ENCODE measurements at places on chromosomes 11 and 22.

DNA sequence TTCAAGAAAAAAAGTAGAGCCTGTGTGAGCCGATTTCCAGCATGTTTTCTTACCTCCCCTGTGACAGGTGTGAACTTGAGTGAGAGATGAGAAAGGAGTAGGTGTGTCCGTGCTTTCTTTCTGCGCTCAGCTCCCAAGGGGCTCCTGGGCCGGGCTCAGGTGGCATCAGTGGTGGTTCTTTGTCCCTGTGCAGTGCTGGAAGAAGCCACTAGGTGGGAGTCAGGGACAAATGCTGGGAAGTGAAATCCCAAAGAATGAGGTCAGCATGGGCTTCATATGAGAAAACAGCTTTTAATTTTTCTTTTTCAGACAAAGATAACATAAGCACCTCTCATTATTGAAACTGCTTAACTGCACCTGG is 57.8 kb downstream of the PPFIBP2 start:
- no peak for DNase-seq

- no peak for DNase-seq
Measured at GRCh38 chr11:69040581-69041260, 8.0 kb upstream of the TPCN2 start.

DNA sequence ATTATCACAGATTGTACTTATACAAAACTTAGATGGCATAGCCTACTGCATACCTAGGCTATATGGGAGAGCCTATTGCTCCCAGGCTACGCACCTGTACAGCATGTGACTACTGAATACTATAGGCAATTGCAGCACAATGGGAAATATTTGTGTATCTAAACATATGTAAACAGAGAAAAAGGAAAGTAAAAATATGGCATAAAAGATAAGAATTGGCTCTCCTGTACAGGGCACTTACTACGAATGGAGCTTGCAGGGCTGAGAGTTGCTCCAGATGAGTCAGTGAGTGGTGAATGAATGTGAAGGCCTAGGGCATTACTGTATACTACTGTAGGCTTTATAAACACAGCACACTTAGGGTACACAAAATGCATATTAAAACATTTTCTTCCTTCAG is 13.2 kb downstream of the APOL6 start:
- no peak for DNase-seq

GRCh38 chr22:25062386-25063085 is 110.0 kb downstream of the KIAA1671 start:
- DNase-seq = no peak

DNA sequence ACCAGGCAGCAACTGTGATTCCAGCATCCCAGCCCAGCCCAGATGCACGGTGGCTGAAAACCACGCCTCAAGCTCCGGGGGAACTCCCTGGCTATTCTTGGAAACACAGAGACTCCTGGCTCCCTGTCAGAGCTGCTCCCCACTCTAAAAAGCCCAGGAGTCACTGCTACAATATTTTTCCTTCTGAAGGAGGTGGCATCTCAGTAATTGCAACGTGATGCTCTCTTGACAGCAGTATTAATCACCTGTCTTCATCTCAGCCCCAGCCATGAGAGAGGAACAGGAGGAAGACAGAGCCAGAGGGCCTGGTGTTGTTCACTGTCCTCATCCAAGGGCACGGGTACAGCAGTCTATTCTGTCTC is 26.9 kb downstream of the DRD2 start:
- no peak for DNase-seq

DNA sequence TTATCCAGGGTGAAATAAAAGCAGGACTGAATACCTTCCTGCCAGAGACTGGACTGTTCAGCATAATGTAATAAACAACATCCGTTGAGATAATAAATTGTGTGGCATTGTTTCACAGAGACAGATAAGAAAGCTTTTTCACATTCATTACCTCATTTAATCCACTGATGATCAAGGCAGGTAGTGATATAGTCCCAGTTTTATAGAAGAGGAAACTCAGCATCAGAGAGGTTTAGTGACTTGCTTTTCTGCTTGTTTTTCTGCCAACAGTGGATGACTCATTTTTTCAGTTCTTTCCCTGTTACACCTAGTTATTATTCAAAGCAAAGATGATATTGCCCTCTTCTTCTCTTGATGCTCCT is 4.0 kb downstream of the MYO18B start:
- DNase-seq = no peak

DNA sequence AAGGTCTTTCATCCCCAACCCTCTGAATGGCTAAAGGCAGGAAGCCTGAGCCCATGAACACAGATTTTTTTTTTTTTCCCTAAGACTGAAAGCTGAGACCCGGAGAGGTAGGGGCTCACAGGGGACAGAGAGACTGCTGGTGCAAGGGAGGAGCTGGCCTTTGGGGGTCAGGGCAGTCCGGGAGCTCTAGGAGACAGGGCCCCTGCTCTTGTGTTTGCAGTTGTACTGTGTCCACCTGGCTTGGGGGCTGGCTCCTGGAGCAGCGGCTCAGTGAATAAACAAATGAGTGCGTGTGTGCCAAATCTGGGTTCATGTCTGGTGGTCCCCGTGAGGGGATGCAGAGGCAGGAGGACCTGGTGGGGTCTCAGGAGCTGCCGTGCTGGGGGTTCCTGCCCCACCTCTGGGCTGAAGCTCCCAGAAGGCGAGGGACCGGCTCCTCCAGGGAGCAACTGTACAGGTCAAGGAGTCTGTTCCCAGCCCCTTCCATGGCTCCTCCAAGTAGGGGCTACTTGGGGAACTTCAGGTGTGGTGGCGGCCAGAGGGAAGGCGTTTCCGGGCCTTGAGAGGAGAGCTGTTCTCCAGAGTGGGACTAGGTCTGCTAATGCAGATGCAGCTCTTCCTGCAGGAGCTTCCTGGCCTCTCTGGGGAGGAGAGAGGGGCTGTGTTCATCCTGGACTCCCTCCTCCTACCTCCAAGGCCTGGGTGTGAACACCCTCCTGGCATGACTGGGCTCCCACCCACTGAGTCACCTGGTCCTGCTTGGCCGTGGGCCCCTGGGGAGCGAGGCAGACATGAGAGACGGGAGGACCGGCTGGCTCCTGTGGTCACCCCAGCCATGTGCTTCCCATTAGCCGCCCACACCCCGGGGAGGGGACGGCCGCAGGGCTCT is 57.6 kb downstream of the FBXO7 start:
- DNase-seq = no peak

DNA sequence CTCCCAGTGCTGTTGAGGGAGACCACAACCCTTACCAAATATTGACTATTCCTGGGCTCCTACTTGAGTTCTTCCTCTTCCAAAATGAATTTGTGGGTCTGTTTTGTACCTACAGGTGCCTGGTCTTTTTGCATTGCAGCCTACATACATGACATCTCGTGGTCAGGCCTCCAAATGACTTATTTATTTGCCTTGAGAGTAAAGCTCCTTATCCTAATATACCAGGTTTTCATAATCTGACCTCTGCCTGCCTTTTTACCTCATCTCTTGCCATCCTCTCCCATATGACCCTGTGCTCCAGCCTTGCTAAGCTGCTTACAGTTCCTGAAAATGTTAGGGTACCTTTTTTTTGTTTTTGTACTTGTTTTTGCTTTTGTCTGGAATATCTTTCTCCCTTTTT is 130.4 kb downstream of the UVRAG start:
- DNase-seq = no peak

GRCh38 chr11:8768625-8769333 is 86.2 kb downstream of the RPL27A start:
- DNase-seq = no peak

DNA sequence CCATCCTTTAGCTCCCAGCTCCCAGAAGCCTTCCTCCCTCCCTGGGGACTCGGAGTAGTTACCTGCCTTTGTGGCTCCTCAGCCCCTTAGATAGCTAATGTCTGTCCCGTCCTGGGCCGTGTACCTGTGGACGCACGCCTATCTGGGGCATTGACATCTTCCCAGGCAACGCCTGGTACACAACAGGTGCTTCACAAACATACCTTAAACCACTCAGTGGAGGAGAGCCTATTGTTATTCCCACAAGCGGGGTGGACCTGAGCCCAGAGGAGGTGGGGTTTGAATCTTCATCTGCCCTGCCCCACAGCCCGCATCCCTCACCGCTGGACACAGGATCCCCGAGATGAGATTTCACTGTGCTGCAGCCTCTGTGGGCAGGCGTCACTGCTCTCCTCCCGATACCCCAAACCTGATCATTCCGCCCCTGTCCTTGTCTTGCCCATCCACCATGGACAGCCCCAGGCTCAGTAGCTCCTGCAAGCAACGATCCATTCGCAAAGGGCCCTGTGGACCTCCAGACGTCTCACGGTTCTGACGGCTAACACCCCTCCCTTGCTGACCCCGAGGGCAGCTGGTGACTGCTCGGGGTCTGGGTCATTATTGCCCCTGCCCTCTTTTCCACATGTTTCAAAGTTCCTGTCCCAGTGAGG is 73.8 kb upstream of the SHISAL1 start:
- DNase-seq = no peak

DNA sequence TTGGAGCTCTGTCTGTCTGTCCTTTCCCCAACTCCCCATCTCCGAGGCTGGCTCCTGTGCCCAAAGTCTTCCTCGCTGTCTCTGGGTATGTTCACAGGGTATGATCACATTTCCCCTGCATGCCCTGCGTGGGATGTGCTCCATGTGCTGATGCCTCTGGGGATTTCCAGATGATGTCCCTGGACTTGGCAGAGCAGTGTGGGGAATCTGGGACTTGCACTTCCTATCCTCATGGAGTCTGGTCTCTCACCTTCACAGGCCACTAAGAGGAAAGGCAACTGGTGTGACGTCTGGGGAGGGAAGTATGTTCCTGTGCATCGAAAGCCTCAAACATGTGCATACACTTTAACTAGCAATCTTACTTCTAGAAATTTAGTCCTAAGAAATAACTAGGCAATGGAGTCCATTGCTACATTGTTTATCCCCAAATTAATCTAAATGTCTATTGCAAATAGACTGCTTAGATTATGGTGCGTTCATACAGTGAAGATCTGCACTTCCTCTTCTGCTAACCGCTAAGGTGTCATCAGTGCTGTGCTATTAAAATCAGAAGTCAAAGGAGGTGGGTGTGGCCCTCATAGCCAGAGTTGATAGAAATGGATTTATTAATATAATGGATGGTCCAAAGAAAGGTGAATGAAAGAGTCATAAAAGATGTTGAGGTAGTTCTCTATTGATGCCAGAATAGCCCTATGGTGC is 20.8 kb downstream of the TIMP3 start:
- DNase-seq = no peak

DNA sequence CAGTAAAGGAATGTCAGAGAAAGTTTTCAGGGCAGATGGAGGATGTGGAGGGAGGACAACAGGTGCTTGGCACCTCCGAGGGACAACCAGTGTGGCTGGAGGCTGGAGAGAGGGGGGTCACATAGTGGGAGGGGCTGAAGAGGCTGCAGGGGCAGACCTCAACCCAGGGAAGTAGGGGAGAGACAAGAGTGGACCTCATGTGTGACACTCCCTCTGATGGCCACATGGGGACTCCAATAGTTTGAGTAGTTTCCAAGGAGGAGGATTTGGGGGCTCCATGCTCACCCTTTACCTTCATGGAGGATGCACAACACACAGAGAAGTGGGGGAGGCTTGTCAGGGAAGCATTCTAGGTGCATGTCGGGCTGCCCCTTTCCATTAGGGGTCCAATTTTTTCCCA is 35.1 kb upstream of the ASPHD2 start:
- no peak for DNase-seq

DNA sequence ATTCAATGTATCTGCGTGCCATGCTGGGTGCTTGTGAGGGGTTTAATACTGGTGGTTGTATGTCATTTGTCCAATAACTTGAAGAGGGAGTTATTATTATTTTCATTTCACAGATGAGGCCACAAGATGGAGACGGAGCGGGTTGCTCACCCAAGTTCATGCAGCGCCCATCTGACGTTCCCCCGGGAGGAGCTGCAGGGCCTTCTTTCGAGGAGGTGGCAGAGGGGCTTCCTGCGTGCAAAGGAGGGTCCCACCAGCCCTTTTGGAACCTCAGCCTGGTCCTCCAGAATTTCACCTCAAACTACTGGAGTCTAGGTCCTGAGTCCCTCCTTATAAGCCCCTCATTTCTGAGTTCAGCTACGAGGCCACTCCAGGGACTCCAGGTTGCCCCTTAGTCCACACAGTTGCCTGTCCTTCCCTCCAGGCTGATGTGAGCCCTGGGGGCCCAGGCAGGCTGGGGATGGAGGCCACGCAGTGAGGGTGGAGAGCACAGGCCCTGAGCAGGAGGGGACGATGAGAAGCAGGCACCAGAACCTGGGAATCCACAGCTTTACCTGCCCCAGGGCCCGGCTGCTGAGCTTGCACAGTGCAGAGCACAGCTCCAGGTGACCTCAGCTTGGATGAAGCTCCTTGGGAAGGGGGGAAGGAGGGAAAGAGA is 2.9 kb upstream of the VSIG10L2 start:
- DNase-seq = no peak

DNA sequence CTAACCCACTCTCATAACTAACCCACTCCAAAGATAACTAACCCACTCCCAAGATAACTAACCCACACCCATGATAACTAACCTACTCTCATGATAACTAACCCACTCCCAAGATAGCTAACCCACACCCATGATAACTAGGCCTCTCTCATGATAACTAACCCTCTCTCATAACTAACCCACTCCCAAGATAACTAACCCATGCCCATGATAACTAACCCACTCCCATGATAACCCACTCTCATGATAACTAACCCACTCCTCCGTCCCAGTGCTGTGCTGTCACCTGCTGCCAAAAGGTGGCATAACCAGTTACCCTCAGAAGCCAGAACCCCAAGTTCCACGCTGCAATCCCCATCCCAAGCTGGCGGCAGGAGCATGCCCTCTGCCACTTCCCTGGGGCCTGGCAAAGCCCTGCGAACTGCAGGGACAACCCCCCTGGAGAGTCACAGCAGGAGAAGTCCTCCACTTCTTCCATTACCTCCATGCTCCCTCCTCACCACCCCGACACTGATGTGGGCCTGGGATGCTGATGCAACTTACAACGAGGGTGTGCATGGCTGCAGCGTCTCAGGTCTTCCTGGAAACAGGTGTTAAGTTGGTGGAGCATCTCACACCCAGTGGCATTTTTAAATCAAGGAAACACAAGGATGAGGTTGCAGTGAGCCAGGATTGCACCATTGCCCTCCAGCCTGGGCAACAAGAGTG is 30.8 kb upstream of the CELSR1 start:
- no peak for DNase-seq

DNA sequence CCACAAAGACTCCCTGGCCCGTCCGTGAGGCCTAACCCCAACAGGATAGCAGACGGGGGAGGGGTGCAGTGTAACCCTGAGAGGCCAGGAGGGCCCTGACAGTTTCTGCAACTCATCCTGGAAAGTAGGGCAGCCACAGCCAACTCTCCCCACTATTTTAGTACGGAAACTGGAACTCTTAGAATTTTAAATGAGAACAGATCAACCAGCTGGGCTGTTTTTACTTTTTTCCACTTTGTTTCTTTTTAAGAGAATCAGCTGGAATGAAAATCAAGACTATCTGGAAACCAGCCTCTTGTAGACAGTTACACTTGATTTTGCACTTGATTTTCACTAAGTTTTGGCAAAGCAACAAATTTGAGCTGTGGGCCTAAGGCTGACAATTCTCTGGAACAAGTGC is 42.7 kb upstream of the NRIP3 start:
- DNase-seq = no peak

Measured in activated naive CD4-positive, alpha-beta T cell (primary cell).